ENCODE measurements at places on chromosomes 5 and 9. TPM values are rescaled to one million over a fixed set of nuclear protein-coding genes. Genes with fewer than 3 reads are reported as not detected.

The HMHB1 gene
- total RNA-seq = not detected

The C9orf50 gene
- total RNA-seq = not detected

The RAPGEF1 gene
- 20.0 TPM for total RNA-seq

The CDKN2A gene
- total RNA-seq = not detected

The PDE6A gene
- 0.41 TPM for total RNA-seq

The ARHGEF37 gene
- 0.69 TPM for total RNA-seq

The SCAI gene
- total RNA-seq = 6.4 TPM

The FIBCD1 gene
- total RNA-seq = 1.6 TPM

The ADCY2 gene
- total RNA-seq = 0.10 TPM

The SH3GL2 gene
- total RNA-seq = 0.67 TPM

The C5orf58 gene
- not detected for total RNA-seq

The NR3C1 gene
- total RNA-seq = 35.3 TPM

The MARCOL gene
- not detected for total RNA-seq

The JAKMIP2 gene
- total RNA-seq = 15.6 TPM

The NFIB gene
- 4.7 TPM for total RNA-seq

The PTTG1 gene
- 382 TPM for total RNA-seq
